Fibroblast of skin of right quadriceps (primary cell): ENCODE measurements at places on chromosomes 2 and 18.
A peak's percentile ranks its signal among the peaks of the same experiment; 100 is the strongest.

DNA sequence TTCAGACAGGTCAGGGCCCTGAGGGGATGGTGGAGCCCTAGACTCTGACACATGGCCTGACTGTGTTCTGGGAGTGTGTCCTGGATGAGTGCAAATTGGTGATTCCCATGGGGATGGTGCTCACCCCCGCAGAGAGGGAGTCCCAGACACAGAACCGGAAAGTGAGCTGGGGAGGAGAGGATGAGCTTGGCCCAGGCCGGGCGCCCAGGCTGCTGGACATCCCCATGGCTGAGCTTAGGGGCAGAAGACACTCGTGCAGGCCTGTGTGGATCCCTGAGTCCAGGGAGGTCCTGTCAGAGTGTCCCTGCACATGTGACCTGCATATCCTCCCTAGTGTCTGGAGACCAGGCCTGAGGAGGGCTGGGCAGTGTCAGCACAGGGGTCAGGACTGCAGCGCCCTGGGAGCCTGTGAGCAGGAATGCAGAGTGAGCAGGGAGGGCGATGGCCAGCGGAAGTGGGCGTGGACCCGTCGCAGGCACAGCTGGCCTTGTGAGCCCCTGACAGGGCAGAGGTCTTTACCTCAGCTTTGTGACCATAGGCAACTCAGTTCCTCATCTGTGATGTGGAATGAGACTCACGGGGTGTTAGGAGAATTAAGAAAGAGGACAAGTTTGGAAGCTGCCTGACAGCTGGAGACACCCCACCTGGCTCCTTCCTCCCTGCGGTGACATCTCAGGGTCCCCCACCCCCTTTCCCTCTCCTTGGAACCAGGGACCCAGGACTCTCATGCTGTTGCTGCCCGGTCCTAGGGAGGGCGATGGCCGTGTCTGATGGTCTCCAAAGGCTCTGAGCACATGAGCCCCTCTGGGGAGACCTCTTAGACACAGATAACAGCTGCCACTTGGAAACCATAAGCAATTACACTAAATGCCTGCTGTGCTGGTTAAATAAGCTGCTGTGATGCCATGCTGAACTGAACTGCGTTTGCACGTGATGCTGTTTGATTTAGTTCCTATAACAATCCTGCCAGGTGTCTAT is 62.6 kb upstream of the HS6ST1 start:
- no peak for DNase-seq

DNA sequence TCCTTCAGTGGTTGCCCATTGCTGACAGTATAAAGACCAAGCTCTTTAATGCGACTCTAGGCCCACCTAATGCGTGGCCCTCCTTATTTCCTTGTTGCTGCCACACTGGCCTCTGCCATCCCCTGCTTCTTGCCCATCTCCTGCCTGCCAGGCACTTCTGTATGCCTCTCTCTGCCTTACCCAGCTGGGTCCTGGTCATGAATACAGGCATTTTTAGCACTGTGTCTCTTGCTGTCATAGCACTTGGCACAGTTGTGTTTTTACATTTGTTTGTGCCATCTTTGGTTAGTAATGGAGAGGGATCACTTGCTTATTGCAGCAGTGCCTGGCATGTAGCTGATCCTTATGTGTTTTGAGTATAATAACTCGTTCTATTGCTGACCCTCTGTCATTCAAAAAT is 38.7 kb downstream of the MAP4K4 start:
- no peak for DNase-seq

GRCh38 chr2:130371723-130372054 is 15.8 kb downstream of the PTPN18 start:
- DNase-seq = peak; percentile 43

- no peak for DNase-seq
Measured at GRCh38 chr2:112824694-112825085, 11.9 kb downstream of the IL1B start.

- no peak for DNase-seq
Measured at GRCh38 chr2:8421658-8422449, 260.0 kb upstream of the ID2 start.

DNA sequence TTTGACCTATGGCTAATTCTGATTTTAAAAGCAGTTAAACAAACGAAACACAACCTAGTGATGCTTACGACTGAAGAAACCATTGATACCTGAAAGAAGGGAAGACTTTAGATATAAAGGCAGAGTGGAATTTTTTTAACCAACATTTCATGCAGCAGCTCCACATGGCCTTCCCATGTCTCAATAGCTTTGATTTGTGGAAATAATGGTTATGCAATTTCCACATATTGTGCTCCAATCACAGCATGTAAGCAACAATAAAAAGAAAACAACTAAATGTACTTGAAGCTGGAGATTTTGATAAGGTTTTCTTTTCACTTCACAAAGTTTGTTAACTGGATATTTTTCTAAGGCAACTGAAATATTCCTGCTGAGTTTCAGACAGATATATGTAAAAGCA is 82.0 kb upstream of the SLC39A10 start:
- DNase-seq = no peak
